Osteoblast (primary cell): ENCODE measurements at places on chromosomes 2 and 18. TPM values are rescaled to one million over a fixed set of nuclear protein-coding genes. Genes with fewer than 3 reads are reported as not detected.

Gene AKAIN1
- total RNA-seq: not detected in 2 replicates

- no peak for DNase-seq
Measured at GRCh38 chr2:79980816-79981215, 323.7 kb downstream of the LRRTM1 start.

DNA sequence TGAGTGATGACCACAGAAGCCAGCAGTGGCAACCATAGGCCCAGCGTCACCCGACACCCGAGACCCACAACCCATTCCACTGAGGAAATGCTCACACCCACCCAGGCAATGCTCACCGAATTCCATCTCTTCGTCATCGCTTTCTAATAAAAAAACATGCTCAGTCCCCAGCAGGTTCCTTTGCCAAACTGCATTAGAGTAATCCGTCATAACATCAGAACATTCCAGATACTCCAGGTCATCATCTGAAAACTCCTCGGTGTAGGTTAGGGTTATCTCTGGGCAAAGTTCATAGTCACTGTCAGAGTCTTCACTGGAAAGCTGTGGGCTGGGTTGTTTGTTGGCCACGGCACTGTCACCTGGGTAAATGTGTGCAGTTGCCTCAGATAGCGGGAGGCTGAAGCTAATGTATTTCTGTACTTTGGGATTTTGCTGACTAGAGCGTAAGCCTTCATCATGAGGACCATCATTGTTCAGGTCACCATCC, 49.3 kb downstream of the ALPK2 start:
- peak; percentile 71 for DNase-seq

GRCh38 chr18:48635806-48636205, 97.0 kb downstream of the CTIF start:
- DNase-seq: no peak

Gene CPO
- not detected in 2 replicates for total RNA-seq

DNA sequence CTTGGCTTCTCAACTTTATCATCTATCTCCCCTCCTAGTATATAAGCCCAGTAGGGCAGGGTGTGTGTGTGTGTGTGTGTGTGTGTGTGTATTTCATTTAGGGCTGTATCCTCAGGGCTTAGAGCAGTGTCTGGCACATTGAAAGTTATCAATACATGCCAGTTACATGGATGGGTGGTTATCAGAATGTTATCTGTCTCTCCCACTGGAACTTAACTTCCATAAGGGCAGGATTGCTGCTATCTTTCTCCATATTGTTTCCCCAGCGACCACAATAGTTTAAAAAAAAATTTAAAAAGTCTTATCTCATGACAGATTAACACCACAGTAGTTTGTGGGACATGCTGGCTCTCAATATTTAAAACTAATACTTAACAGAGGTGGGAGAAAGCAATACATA, 488.9 kb downstream of the PLCL1 start:
- DNase-seq: no peak
